Endothelial cell of coronary artery (primary cell): ENCODE measurements at places on chromosomes 5 and 9. TPM values are rescaled to one million over a fixed set of nuclear protein-coding genes. Genes with fewer than 3 reads are reported as not detected.

GDA gene
- not detected in 2 replicates for total RNA-seq

HTR1A gene
- total RNA-seq = 0.09 TPM in 1 of 2 replicates, not detected in the other

FOXE1 gene
- total RNA-seq = not detected in 2 replicates

AGXT2 gene
- total RNA-seq = not detected in 2 replicates

ZNF658 gene
- total RNA-seq = 4.0 and 4.1 TPM in 2 replicates

PIP5K1B gene
- under 0.01 TPM in 1 of 2 replicates, not detected in the other for total RNA-seq

OR1J2 gene
- total RNA-seq = not detected in 2 replicates

SLC6A3 gene
- total RNA-seq = not detected in 2 replicates

PCDHA4 gene
- 0.75 and 1.1 TPM in 2 replicates for total RNA-seq

CCDC69 gene
- 4.3 and 7.0 TPM in 2 replicates for total RNA-seq
